WTC11 (cell line): ENCODE measurements at places on chromosomes 12 and 14.

- no peak for DNase-seq
These were observed 20.4 kb downstream of the LTBR start for GRCh38 chr12:6404390-6404789.

GRCh38 chr14:21940887-21941856 is 267.6 kb upstream of the OR4E1 start:
- peak; percentile 36 for DNase-seq

- no peak for DNase-seq
These were observed 22.2 kb upstream of the TCL1B start for GRCh38 chr14:95664066-95664465.

DNA sequence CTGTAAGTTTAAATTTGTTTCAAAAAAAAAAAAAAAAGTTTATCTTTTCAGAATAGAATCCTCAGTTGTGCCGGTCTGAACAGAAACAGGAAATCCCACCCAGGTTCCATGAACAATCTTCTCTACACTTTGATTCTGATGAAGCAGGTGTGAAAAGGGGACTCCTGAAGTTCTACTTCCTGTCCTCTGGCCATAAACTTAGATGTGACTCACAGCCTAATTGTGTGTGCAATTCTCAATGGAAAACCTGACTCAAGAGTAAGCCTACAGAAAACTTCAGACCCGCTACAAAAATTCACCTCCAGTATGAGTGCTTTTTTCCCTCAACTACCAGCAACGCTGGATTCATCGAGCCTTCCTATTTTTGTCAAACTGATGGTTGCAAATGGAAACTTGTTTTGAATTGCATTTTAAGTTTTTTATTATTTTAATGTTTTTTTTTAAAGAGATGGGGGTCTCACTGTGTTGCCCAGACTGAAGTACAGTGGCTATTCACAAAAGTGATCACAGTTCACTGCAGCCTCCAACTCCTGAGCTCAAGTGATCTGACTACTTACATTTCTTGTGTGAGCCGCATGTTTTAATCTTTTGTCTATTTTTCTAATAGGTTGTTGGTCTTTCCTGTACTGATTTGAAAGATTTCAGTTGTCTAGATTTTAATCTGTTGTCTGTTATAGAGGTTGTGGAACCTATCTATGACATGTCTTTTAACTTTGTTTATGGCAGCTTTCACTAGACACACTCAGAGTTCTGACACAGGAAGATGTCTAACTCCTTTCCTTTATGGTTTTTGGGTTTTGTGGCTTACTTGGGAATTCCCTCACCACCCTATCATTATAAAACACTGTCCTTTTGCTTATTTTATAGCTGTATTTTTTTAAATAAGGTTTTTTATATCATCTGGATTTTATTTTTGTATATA is 37.6 kb downstream of the ATG14 start:
- no peak for DNase-seq

GRCh38 chr12:19880076-19880475 is 440.8 kb downstream of the AEBP2 start:
- DNase-seq: no peak

DNA sequence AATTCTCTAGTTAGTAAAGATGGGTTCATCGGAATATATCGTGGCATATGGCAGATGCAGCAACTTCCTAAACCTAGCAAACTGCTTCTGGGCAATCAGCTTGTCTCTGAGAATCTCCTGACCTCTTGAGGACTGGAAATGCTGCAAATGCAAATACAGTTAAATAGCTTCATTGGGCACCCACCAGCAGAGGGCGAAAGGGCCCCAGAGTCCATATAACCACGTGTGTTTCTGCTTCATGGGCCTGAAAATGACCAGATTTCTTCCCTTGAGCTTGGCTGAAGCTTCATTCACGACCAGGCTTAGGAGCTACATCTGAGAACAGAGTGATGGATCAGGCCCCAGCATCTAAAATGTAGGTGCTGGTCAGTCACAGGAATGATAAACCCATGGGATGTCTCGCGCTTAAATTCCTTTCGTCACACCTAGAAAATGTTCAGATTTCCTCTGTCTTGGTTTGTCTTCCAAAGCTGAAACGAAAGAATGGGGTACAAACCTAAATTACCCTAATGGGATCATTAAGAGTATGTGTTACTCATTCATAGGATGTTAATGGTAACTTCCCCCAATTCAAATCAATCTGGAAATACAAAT is 1482.5 kb upstream of the TMEM132C start:
- peak; percentile 8 for DNase-seq

GRCh38 chr12:127636882-127637281 is 630.1 kb upstream of the TMEM132C start:
- no peak for DNase-seq
